Activated T-helper 2 cell treated with anti-CD3 and anti-CD28 coated beads, Interferon-gamma antibody, Interleukin-2, Interleukin-4, amounts not matched to agents 10 μg/mL and 5 μg/mL and 100 μg/mL, durations not matched to agents 14 hours and 24 hours and 36 hours (primary cell): ENCODE measurements at places on chromosomes 12 and 14.

DNA sequence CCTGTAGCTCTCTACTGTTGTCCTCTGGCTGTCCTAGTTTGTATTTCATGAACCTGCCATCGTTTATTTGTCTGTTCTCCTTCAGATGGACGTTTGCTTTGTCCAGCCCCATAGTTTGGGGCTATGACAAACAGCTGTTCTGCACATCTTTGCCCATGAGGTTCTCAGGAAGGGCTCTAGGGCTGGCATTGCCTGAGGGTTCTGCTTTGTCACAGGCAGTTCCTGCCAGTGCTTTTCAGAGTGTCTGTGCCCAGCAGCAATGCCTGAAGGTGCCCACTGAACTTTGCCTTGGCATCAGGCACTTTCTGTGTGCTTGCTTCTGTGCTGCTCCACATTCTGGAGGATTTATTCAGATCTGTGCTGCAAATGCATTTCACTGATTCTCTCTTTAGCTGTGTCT is 361.3 kb downstream of the TMEM121 start:
- DNase-seq: no peak
- H3K27ac ChIP-seq: no peak overlapping the region
- no peaks in the 10 kb centered on the region for H3K36me3 ChIP-seq
- H3K4me3 ChIP-seq: no peak overlapping the region

DNA sequence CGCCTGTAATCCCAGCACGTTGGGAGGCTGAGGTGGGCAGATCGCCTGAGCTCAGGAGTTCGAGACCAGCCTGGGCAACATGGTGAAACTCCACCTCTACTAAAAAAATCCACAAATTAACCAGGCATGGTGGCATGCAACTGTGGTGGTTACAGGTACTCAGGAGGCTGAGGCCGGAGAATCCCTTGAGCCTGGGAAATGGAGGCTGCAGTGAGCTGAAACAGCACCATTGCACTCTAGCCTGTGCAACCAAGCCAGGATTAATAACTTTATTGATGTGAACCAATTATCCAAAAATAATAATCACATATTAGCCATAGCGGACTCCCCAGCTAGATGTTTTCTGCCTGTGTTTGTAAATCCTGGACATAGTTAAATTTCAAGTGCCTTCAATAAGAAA is 1.8 kb upstream of the NUDT4 start:
- no peak overlapping the region for H3K4me3 ChIP-seq
- DNase-seq: no peak
- peaks cover 3% of the 10 kb centered on the region for H3K27me3 ChIP-seq
- H3K36me3 ChIP-seq: peaks cover 20% of the 10 kb centered on the region
- H3K4me1 ChIP-seq: peaks cover 24% of the 10 kb centered on the region

DNA sequence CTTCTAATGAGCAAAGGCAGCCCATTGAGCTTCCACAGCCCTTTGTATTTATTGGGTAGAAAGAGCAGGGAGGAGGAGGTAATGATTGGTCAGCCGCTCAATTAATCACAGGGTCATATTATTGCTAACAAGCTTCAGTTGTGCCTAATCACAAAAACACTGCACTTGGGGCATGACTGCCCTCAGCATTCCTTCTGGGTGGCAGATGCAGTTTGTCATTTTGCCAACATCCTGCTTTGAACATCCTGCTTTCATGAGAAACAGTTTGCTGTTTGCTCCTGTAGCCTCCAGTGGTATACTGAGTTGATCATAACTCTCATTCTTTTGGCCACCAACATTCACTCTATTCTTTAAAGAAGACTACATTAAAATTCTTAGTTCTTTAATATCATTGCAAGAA is 462.9 kb upstream of the MIS18BP1 start:
- H3K27ac ChIP-seq: no peak overlapping the region
- H3K36me3 ChIP-seq: no peaks in the 10 kb centered on the region
- no peak for DNase-seq
- H3K4me3 ChIP-seq: no peak overlapping the region

DNA sequence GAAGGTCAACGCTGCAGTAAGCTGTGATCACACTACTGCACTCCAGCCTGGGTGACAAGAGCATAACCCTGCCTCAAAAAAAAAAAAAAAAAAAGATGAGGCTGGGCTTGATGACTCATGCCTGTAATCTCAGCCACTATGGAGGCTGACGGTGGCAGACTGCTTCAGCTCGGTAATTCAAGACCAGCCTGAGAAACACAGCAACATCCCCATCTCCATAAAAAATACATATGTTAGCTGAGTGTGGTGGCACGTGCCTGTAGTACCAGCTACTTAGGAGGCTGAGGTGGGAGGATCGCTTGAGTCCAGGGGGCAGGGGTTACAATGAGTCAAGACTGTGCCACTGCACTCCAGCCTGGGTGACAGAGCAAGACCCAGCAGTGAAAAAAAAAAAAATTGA is 50.4 kb downstream of the GXYLT1 start:
- peaks cover 27% of the 10 kb centered on the region for H3K36me3 ChIP-seq
- DNase-seq: no peak
- H3K4me1 ChIP-seq: peaks cover 40% of the 10 kb centered on the region
- no peaks in the 10 kb centered on the region for H3K27me3 ChIP-seq

GRCh38 chr12:18084080-18084479 is 5.9 kb downstream of the RERGL start:
- no peaks in the 10 kb centered on the region for H3K4me1 ChIP-seq
- no peak overlapping the region for H3K27ac ChIP-seq
- H3K27me3 ChIP-seq: no peaks in the 10 kb centered on the region
- H3K36me3 ChIP-seq: no peaks in the 10 kb centered on the region
